Progenitor cell of endocrine pancreas (in vitro differentiated cells): ENCODE measurements at places on chromosomes 11 and 22. TPM values are rescaled to one million over a fixed set of nuclear protein-coding genes. Genes with fewer than 3 reads are reported as not detected.

DNA sequence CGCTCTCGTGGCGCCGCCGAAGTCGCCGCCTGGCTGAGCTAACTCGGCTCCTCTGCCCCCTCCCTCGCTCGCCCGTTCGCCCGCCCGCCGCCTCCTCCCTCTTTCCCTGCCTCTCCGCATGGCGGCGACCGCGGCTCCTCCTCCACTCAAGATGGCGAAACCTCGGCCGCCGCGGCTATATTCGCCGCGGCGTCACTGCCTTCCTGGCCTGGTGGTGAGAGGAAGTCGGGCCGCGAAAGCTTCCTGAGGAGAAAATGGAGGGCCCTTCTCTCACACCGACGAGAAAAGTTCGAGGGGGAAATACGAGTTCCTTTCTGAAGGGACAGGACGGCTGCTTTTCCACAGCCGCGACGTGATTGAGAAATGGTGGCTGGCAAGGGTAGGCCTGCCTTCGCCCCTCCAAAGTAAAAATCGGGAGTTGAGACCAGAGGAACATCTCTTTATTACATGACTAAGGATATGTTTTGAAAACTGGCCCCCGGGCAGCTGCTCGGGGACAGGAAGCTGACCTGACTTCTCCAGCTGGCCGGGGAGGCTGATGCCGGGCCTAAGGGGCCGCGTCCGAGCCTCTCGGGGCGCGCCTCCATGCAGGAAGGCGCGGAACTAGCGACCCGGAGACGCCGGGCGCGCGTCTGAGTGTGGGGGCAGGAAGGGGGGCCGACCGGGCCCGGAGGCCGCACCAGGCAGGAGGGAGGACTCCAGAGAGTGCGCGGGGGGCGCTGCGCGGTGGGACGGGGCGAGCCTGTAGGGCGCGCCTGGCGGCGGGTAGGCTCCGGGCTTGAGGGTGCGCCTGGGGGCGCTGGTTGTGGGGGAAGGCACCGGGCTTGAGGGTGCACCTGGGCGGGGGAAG, at the start of gene DDX6:
DDX6 (minus strand) TSS at position 54 of the 850 bp plus-strand sequence. CDS start 4,913 bp downstream, outside the sequence.
- peak; percentile 89 for DNase-seq

GRCh38 chr11:34671946-34672345, 51.1 kb downstream of the EHF start:
- DNase-seq, result no peak

Gene UBQLN3
- not detected in 2 replicates for total RNA-seq

DNA sequence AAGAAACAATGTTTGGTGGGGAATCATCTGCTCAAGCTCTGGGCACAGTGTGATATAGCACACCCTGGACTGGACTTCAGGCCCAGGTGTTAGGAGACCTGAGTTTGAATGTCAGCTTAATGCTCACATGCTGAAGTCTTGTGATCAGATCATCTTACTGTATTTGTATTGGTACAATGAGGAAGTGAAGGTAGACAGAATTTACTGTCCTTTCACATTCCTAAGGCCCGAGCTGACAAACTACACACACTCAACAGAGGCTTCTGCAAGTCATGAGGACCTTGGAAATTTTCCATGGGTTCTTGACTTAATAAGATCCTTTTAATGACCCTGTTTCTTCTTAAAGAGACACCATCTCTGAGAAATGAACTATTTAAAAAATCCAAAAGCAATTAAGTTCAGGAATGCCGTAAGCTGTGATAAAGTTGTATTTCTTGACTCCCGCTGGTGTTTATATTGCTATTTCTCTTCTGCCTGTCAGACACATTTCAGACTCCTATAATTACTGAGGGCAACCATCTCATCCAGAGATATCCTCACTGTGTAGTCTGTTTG, 802.0 kb downstream of the DLG2 start:
- DNase-seq, result no peak

Gene KRTAP5-10
- 0.41 TPM in 1 of 2 replicates, not detected in the other for total RNA-seq

GRCh38 chr22:46045459-46046298, 68.7 kb upstream of the WNT7B start:
- no peak for DNase-seq

Gene PRRG4
- total RNA-seq, result 0.67 and 0.75 TPM in 2 replicates

Gene ST14
- 94.7 and 94.9 TPM in 2 replicates for total RNA-seq

DNA sequence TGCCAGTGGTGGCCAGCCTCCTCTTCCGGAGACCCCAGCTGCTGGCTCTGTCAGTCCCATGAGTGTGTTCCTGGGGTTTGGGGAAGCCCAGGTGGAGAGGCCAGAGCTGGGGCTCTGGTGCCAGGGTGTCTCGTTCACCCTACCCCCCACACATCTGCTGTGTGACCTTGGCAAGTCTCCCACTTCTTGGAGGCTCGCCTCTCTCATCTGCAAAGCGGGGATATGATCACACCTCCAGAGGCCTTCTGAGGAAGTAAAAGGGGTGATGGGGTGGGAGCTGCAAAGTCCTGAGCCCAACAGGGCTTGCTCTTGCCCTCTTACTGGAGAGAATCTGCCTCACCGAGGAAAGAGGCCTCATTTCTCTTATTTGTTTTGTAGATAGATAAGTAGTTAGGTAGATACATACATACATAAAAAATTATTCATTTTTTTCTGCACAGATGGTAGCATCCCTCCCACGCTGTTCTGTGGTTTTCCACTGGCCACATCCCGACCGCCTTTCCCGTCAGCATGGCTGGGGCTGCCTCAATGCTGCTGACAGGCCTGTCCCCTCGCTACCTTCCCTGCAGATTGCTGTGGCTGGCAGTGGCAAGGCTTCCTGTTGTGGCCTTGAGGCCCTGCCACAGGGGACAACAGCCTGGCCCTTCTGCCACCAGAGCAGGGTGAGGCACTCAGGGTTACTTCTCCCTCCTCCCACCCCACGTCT, 23.9 kb downstream of the MYO7A start:
- DNase-seq, result no peak

Gene GSTT2
- total RNA-seq, result 0.47 and 0.60 TPM in 2 replicates

- DNase-seq, result no peak
These were observed 206.3 kb upstream of the BLID start for GRCh38 chr11:122322329-122322728.

Gene RHBDD3
- 65.1 and 66.4 TPM in 2 replicates for total RNA-seq

Gene NCAPD3
- 30.0 and 30.9 TPM in 2 replicates for total RNA-seq

- DNase-seq, result no peak
These were observed 132.9 kb upstream of the BLID start for GRCh38 chr11:122248939-122249338.

- DNase-seq, result no peak
These were observed 263.2 kb downstream of the BUD13 start for GRCh38 chr11:116509551-116509950.

- no peak for DNase-seq
These were observed 813.2 kb downstream of the BRD1 start for GRCh38 chr22:49014227-49015201.

Gene FXYD6
- 26.1 and 28.5 TPM in 2 replicates for total RNA-seq

DNA sequence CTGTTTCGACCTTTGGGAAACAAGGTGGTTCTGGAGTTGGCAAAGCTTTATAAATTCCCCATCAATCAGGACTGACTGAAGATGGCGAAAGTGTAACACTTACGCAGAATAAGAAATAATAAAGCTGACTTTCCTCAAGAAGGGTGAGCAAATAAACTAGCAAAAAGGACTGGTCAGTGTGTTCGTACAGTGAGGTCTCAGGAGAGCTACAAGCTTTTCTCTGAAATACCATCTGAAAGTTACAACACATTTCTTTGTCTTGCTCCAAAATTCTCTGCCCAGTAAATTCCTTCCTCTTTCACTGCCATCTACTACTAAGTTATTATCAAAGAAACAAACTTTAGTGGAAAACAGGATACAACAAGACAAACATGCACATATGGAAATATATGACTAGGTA, 13.4 kb downstream of the PITPNB start:
- no peak for DNase-seq

DNA sequence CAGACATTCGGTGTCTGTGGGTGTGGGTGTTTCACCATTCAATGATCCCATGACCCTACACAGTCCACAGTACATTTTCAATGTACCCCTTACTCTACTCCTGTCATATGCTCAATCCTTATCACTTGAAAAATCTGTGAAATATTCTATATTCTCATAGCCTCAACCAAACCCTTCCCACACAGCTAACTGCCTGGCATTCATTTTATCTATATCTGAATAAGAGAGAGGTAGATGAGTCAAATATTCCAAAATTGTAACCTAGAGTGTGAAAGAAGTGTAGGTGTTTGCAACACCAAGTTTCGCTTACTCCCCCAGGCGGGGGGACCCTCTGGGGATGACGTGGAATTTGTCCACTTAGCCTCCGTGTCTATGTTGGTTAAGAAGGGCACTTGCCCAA, 354.8 kb downstream of the ETS1 start:
- DNase-seq, result no peak

- no peak for DNase-seq
These were observed 71.8 kb downstream of the CTTN start for GRCh38 chr11:70470127-70470526.

Gene CRYBB3
- total RNA-seq, result 0.49 and 1.0 TPM in 2 replicates

Gene GNB1L
- 9.0 and 9.9 TPM in 2 replicates for total RNA-seq

DNA sequence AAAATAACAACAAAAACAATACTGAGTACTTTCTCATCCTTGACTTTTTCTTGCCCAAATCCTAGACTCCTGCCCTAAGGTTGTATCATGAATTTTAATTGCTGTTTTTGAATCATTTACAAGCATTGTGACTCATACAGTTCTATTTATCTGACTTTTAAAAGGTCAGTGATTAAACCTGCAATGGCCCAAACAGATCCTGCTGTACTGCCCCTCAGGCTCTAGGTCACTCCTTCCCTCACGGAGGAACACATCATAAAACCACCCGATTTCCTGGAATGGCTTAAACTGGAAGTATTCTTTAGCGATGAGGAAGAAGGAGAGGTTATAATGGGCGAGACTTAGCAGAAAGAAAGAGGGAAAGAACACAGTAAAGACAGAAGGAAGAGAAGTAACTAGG, 12.3 kb downstream of the ARFGAP3 start:
- DNase-seq, result no peak

Gene CHADL
- 3.1 TPM in 2 replicates for total RNA-seq

Gene NECTIN1
- 42.1 and 44.8 TPM in 2 replicates for total RNA-seq

GRCh38 chr11:101745756-101746155, 161.9 kb upstream of the TRPC6 start:
- DNase-seq, result no peak

Gene CHKA
- 60.4 and 64.3 TPM in 2 replicates for total RNA-seq

Gene LTBP3
- total RNA-seq, result 55.3 and 57.7 TPM in 2 replicates

- DNase-seq, result no peak
These were observed 3.5 kb upstream of the CD5 start for GRCh38 chr11:61098778-61099177.

DNA sequence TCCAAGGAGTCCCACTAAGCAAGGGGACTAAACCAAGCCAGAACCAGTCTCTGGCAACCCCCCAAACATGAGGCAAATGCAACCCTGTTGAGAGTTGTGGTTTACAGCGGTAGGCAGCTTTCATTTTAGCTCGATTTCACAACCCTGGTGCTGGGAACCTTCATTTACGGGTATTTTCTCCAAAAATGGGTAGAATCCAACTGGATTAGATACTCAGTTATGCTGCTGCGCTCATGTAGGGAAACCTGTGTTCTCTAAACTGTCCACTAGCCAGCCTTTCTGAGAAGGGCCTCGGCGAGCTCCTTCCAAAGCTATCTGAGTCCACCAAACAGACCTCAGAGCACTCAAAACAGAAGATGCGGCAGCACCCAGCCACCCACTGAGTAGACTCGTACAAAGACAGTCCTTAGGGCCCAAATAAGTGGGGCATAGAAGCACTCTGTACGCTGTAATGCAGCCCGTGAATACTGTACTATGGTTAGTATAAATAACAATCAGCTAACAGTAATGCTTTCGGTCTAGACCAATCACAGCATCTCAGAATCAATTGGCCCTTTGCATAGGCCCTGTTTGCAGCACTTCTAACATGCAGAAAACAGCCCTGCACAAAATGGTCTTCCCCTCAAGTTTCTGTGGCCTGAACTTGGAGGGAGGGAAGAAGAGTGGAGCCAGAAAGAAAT, 104.7 kb downstream of the ETS1 start:
- DNase-seq, result no peak

- no peak for DNase-seq
These were observed 7.0 kb upstream of the P2RY2 start for GRCh38 chr11:73210916-73211667.

GRCh38 chr22:24431309-24432034, 4.1 kb downstream of the ADORA2A start:
- no peak for DNase-seq

DNA sequence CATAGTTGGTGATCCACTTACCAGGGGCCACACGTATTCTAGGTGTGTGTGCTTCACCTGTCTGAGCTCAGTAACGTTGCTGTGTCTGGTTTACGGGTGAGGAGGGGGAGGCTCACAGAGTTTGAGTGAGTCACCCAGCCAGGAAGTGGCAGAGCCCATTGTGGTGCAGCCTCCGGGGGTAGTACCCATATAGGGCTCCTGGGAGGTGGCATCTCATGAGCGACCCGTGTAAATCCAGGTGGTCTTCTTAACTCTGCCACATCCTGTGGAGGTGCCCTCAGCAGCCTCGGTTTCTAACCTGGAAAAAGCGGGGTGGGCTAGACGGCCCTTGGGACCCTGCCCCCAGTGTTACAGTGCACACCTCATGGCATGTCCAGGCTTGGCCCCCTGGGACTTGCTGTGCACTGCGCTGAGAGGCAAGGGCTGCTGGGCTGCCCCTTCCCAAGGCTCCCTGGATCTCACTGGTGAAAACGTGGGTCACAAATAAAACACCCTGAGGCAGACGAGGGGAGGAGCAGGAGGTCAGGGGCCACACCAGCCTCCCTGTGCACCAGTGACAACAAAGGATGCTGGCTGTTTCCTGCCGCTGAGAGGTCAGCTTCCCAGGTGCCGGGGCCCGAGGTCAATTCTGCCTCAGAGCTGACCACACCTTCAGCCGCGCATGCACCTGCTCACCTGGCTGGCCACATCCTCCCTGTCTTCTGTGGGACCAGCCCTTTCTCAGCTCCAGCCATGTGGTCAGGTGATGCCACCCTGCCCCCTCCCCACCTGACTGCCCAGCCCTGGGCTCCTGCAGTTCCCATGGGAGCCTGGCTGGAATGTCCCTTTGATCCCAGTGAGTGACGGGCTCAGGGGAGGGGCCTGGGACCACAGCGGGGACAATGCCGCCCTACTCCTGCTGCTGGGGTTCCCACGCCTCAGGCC, 305.1 kb downstream of the CTTN start:
- peak; percentile 35 for DNase-seq

Gene DLAT
- 36.7 and 38.7 TPM in 2 replicates for total RNA-seq

GRCh38 chr11:42967653-42968052, 344.1 kb upstream of the API5 start:
- no peak for DNase-seq

Gene GSTP1
- total RNA-seq, result 978 and 982 TPM in 2 replicates

- no peak for DNase-seq
These were observed 58.3 kb upstream of the VSTM5 start for GRCh38 chr11:93908689-93909088.

GRCh38 chr11:65793144-65793581, 6.3 kb downstream of the OVOL1 start:
- no peak for DNase-seq
